ENCODE measurements at places on chromosomes 1 and 21.

DNA sequence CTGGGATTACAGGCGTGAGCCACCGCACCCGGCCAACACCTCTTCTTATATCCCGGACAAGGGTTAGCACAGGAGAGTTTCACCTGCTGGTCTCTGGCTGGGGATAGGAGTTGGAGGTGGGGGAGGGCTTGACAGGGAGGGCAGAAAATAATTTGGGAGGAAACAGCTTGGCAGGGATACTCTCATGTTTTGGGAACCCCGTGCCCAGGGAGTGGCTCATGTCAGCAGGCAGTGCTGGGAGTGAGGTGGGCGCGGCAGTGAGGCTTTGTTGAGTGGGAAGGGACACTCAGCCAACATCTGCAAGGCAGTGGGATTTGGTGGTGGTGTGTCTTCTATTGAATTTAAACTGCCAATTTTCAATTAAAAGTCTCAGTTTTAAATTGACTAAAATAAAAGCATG is 1.1 kb upstream of the THEM5 start:
- DNase-seq = no peak

DNA sequence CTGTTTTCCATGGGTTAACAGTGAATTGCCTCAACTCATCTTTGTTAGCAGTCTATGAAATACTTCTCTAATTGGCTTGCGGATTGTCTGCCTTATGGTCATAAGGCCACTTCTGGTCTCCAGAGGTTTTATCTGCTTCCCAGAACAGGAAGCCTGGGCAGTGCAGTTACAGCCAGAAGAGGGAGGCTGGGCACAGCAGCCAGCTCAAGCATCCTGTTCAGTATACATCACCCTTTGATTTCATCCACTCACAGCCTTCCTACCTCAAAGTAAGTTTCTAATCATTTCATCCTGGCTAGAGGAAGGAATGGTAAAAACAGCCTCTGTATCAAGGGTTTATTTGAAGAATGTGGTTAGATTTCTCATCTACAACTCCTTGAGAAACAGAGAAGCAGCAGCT is 311.5 kb upstream of the DEPDC1 start:
- DNase-seq = no peak

GRCh38 chr21:44255511-44255981 is 6.2 kb downstream of the DNMT3L start:
- DNase-seq = no peak

DNA sequence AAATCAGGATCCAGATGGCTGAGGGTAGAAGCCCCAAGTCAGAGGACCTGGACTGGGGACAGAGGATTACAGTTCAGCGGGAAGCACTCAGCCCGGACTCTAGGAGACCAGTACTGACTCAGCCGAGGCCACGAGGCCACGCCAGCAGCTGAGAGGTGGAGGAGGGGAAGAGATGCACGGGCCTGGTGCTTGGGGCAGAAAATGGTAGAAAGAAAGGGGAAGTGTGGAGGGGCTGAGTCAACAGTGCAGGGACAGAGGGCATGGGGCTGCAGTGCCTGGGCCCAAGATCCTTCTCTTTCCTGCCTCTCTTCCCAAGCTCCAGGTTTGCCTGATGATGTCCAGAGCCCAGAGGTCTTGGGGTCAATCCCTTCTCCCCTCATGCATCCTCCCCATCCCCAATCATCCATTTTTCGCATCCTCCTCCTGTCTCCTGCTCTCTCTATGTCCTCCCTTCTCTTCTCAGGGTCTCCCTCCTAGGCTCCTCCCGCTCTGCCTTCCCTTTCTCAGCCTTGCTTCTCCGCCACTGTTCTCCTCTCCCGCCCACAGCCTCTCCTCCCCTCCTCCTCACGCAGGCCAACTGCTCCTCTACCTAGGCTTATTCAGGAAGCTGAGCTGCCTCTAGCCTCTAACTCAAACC is 7.7 kb downstream of the ARHGEF2 start:
- peak; percentile 79 for DNase-seq

- no peak for DNase-seq
These were observed 72.5 kb downstream of the RUNX3 start for GRCh38 chr1:24857507-24858133.

- DNase-seq = no peak
These were observed 119.8 kb downstream of the PLA2G4A start for GRCh38 chr1:186948535-186948934.

- no peak for DNase-seq
These were observed 29.9 kb downstream of the NUAK2 start for GRCh38 chr1:205291596-205291995.

DNA sequence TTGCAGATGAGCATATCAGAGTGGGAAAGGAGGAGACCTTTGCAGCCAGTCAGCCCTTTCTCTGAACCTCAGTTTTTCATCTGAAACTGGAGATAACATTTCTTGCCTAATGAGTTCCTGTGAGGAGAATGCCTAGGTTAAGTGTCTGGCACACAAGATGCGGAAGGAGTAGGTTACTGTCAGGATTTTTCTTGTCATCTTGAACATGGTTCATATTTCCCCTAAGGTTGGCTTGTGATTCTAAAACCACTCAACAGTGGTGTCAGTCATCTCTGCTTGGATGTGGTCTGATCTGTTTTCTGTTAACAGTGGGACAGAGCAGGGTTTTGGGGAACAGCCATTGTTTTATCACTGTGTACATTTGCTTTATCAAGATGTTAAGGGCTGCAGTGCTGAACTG is 70.6 kb downstream of the TGFB2 start:
- DNase-seq = no peak

DNA sequence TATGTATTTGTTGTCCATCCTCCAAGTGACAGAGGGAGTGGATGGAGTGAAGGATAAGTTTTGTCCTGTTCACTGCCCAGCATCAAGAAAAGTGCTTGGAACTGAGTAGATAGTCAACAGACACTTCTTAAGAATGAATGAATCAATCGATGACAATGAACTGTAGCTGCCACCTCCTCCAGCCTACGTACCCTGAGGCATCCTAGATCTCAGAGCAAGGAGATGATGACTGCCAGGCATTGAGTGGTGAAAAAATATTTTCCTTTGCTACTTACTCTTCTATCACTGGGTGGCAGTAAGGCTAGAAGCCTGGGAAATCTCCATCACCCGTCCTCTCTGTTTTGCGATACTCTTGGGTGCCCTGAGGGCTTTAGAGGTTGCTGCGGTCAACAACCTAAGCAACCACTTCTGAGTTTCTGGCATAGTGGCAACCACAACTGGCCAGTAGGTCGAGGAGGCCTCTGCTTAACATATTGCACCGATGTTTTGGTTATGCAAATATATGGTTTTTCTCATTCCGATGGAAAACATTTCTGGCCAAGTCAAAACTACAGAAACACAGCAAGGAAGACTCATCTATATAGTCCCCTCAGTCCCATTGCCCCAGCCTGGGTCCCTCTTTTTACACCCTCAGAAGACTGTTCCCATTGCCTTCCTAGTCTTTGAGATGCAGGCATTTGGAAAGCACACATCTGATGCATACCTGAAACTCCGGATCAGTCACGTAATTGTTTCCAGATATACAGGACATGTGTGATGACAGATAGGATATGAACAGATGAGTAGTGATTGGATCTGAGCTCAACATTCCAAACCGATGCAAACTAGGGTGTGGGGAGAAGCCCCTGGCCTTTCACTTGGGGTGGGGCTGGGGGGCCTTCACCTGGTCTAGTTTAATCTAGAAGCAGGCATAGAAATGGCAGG is 136.8 kb downstream of the RUNX1 start:
- DNase-seq = no peak

- no peak for DNase-seq
These were observed 3.5 kb upstream of the NBL1 start for GRCh38 chr1:19640363-19641316.

DNA sequence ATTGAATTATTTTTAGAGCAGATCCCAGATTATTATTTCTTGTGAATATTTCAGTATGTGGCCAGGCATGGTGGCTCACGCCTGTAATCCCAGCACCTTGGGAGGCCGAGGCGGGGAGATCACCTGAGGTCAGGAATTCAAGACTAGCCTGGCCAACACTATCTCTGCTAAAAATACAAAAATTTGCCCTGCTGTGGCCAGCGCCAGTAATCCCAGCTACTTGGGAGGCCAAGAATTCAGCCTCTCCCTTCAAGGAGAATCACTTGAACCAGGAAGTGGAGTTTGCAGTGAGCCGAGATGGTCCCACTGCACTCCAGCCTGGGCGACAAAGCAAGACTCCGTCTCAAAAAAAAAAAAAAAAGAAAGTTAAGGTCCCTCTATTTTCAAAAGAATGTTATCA is 4.3 kb downstream of the OSBPL9 start:
- DNase-seq = no peak

DNA sequence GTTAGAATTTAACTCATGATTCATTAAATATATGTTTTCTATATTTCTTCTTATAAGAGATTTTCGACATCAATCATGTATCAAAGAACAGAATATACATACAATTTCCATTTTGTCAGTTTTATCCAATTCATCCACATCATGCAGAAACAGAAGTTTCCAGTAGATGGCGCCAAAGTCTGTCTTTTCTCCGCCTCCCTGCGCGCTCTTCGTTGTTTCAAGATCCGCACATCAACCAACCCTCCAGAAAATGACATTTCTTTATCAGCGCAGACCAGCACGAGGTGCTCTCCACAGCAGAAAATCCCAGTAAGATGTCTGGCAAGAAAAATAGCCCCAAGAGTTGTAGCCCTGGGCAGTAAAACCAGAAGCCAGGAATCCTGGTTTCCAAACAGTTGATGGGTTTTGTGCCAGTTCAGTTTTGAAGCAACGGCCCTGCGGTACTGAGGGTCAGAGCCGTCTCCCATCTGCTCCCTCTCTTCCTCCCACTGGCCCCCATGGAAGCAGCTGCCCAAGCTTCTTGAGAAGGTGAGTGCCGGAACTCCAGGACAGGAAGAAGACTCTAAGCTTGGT is 38.6 kb upstream of the GPR137B start:
- peak; percentile 75 for DNase-seq

DNA sequence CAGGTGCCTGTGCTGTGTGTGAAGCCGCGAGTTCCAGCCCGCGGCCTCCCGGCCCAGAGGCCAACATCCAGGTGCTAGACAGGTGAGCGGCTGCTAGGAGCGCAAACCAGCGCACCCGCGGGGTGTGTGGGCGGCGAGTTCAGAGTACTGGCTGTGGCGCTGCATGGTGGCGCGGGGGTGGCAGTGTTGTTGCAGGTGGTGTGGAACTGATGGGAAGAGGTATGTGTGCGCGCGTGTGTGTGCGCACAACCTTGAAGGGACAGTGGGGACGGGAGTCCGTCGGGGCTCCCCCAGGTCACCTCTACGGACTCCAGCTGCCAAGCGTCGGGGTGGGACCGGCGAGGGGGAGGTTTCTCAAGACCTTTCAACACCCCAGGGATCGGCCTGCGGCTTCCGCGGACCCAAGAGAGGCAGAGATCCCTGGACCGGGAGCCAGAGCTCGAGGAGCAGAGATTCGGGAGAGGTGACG is 433 bp upstream of the DMBX1 start:
- DNase-seq = peak; percentile 60

GRCh38 chr1:79128722-79129121 is 122.2 kb upstream of the ADGRL4 start:
- no peak for DNase-seq

GRCh38 chr1:159652506-159652905 is 61.9 kb downstream of the CRP start:
- no peak for DNase-seq

- DNase-seq = no peak
These were observed 8.2 kb upstream of the C1orf141 start for GRCh38 chr1:67142931-67143330.

- no peak for DNase-seq
These were observed 8.5 kb upstream of the WDR47 start for GRCh38 chr1:109050228-109050995.

GRCh38 chr1:72000809-72001208 is 281.5 kb downstream of the NEGR1 start:
- DNase-seq = no peak

- no peak for DNase-seq
These were observed 49.0 kb downstream of the CCN1 start for GRCh38 chr1:85629532-85629920.

GRCh38 chr1:39230261-39231190 is 26.0 kb downstream of the MACF1 start:
- no peak for DNase-seq

GRCh38 chr1:12654004-12654567 is 10.2 kb downstream of the AADACL4 start:
- DNase-seq = no peak

DNA sequence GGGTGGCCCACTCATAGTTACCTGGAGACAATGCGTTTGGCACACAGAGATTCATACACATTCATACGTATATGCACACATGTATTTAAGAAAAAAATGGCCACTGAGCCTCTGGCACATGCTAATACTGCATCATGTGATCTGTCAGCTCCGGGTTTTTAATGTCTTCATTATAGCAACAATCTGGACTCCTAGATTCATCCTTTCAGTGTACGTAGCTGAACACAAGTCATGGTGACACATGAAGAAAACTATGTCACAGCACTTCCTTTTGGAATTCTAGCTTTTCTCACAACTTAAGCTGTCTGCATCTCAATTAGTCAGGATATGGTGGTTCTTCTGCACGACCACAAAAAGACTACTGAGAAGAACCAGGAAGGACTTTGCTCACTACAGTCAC is 24.7 kb downstream of the HSF2BP start:
- DNase-seq = no peak

GRCh38 chr1:32411261-32411660 is 17.0 kb upstream of the BSDC1 start:
- DNase-seq = no peak
